Right ventricle myocardium inferior (tissue), 1 donor: ENCODE measurements at places on chromosomes 4 and X.

GRCh38 chrX:1535241-1536041, 1.5 kb downstream of the P2RY8 start:
- DNase-seq: no peak

DNA sequence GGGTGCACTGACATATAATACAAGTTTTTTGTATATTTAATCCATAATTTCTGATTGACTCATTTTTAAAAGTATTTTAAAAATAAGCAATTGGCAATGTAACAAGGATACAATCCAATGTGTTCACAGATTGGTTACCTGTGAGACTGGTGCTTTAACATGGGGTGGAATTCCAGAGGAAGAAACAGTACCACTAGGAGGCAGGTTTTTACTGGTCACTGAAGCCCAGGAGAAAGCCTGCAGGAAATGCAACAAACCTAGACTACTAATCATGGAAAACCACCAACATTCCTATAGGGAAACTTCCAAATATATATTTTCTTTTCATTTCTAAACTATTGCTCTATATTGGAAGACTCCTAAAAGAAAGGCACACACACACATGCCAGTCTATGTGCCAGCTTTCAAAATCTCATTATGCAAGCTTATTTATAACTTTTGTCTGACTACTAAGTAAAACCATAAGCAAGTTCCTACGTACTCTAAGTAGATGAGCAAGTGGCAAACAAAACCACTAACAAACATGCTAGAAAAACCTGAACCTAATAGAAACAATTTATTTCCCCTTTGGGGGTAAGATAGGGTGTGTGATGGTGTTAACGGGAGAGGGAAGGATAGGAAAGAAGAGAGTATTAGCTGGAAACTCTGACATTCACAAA, 19.2 kb downstream of the G3BP2 start:
- DNase-seq: no peak

- DNase-seq: no peak
Observed at GRCh38 chrX:9958183-9958582, 9.0 kb upstream of the CLDN34 start.

DNA sequence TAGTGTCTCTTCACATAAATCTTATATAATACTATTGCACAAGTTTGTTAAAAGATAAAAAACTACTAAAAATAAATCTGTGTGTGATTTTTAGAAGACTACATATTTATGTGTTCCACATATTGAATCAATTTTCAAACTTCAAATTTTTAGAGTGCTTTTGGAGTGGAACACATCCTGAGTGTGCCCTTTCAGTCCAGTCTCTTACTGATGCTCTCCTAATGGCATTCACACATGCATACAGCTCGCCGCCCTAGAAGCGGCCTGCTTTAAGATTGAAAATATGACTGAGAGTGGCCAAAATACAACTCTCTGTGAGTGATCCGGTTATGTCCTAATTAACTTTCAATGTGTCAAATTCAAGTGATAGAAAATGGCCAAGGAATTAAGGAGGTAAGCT, 628.8 kb downstream of the ANKRD50 start:
- no peak for DNase-seq

GRCh38 chr4:20248155-20248558, 3.5 kb upstream of the SLIT2 start:
- DNase-seq: no peak

- no peak for DNase-seq
Observed at GRCh38 chr4:112199041-112199440, 32.5 kb upstream of the AP1AR start.

- no peak for DNase-seq
Observed at GRCh38 chr4:177511611-177512010, 69.4 kb upstream of the AGA start.

- DNase-seq: no peak
Observed at GRCh38 chrX:115589419-115589818, 28.4 kb downstream of the PLS3 start.

- no peak for DNase-seq
Observed at GRCh38 chr4:76078033-76078613, 3.6 kb downstream of the ART3 start.

DNA sequence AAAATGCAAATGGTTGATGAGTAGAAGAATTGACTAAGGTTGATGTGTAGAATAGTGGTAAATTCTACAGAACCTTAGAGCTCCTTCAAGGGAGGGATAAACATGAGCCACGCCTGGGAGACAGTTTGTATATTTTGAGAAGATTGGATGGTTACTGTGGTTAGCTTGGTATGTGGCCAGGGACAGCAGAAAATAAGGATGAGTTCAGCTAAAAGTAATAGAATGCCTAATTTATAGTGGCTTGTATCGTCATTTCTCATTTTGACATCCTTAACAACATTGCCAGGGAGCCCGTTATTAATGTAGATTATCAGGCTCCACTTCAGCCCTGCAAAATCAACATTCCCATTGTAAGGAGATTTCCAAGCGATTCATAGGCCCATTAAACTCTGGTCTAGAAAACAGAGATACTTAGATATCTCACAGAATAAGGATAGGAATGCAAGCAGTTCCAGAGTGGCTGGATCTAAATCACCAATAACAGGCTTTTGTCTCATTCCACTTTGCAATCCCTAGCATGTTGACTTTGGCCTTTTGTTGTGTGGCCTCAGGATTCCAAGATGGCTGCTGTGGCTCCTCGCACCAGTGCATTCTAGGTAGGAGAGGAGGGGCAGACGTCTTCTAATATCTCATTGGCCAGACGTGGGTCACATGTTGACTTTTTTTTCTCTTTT, 6.4 kb upstream of the PTTG2 start:
- no peak for DNase-seq

- no peak for DNase-seq
Observed at GRCh38 chrX:112844250-112844649, 3.6 kb upstream of the AMOT start.

GRCh38 chr4:17773135-17773698, 8.2 kb downstream of the FAM184B start:
- DNase-seq: no peak

DNA sequence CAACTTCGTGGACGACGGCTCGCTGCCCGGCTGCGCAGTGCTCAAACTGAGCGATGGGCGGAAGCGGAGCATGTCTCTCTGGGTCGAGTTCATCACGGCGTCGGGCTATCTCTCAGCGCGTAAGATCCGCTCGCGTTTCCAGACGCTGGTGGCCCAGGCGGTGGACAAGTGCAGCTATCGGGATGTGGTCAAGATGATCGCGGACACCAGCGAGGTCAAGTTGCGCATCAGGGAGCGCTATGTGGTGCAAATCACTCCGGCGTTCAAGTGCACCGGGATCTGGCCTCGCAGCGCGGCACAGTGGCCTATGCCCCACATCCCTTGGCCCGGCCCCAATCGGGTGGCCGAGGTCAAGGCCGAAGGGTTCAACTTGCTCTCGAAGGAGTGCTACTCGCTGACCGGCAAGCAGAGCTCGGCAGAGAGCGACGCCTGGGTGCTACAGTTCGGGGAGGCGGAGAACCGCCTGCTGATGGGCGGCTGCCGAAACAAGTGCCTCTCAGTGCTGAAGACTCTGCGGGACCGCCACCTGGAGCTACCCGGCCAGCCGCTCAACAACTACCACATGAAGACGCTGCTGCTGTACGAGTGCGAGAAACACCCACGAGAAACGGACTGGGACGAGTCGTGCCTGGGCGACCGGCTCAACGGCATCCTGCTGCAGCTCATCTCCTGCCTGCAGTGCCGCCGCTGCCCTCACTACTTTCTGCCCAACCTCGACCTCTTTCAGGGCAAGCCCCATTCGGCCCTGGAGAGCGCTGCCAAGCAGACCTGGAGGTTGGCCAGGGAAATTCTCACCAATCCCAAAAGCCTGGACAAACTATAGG, 1.5 kb downstream of the MAB21L2 start:
- peak; percentile 63 for DNase-seq

- DNase-seq: peak; percentile 46
Observed at GRCh38 chr4:180564026-180564425, 1679.2 kb upstream of the TENM3 start.

- DNase-seq: no peak
Observed at GRCh38 chr4:84958434-84958833, 8.1 kb downstream of the WDFY3 start.

- DNase-seq: no peak
Observed at GRCh38 chrX:45295259-45295986, 94.7 kb upstream of the DIPK2B start.

DNA sequence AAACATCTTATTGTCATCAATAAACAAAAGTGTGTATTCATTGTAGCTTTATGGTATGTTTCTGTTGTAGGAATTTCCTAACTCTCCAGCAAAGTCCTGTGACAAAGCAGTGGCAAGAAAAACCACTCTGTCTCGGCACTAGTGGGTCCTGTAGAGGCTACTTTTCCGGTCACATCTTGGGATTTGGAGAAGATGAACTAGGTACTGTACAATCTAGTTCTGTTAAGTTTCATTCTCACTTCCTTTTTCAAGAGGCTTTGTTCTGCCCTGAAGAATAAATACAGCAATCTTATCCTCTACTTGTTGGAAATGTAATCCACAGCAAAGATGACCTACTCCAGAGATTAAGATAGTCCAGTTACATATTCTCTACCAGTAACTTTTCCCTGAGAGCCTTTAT, 69.3 kb downstream of the HHIP start:
- no peak for DNase-seq

GRCh38 chr4:1021386-1022050, 10.1 kb downstream of the FGFRL1 start:
- DNase-seq: no peak

GRCh38 chr4:164615964-164616363, 138.0 kb upstream of the SMIM31 start:
- DNase-seq: no peak

- DNase-seq: no peak
Observed at GRCh38 chrX:49257846-49258748, 6.4 kb downstream of the FOXP3 start.

DNA sequence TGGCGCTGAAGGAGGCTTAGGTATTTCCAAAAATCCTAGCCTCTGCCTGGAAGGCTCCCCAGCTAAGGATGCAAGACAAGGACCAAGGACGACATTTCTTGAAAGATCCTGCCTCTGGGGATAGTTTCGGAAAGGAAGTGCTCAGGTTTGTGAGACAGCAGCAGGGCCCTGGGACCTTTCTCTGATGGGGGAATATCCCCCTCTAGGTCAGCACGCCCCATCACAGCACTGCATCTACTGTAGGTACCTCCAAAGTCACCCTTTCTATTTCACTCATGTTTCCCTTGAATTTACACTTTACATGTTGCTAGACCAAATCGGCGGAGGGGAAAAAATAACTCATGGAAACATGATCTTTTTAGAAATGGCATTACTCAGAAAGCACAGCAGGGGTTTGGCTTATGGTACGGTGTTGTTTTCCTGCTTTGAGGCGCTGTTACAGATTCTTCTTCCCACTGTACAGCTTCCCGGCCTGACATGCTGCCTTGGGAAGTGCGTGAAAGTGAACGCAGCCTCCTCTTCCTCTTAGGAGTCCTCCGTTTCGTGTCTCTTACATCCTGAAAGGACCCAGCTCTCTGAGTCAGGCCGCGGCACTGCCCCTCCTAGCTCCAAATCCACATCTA, 77.2 kb upstream of the DHRSX start:
- peak; percentile 50 for DNase-seq

DNA sequence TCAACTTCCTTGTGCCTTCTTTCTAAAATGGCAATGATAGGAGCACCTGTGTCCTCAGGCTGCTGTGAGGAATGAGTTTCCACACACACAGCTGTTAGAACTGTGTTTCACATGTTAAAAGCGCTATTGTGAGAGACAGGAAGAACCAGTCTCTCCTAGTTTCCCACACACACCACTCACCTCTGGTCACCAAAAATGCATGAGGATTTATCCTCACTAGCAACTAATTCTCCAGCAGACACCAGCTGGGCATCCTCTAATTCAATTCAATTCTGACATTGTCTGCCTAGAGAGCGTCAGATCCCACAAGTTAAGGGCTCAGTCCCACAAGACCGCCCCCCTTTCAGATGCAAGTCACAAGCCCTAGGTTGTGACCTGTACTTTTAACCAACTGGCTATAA, 29.0 kb upstream of the SLC2A9 start:
- no peak for DNase-seq

DNA sequence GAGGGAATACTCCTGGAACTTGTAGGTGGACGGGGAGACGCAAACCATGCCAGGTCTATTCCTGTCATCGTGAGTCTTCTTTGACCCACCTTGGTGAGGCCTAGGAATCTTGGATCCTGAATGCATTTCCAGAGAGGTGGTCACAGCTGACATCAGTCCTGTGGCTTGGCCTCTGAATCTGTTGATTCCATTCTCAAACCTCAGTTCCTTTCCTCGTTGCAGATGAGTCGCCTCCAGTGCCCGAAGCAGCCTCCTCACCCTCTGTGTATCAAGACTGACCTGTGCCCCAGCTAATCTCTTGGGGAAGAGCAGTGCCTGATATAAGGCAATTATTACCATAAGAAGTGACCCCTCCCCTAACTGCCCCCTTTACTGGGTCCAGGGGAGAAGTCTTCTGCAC, 118.1 kb downstream of the SMIM20 start:
- DNase-seq: no peak

DNA sequence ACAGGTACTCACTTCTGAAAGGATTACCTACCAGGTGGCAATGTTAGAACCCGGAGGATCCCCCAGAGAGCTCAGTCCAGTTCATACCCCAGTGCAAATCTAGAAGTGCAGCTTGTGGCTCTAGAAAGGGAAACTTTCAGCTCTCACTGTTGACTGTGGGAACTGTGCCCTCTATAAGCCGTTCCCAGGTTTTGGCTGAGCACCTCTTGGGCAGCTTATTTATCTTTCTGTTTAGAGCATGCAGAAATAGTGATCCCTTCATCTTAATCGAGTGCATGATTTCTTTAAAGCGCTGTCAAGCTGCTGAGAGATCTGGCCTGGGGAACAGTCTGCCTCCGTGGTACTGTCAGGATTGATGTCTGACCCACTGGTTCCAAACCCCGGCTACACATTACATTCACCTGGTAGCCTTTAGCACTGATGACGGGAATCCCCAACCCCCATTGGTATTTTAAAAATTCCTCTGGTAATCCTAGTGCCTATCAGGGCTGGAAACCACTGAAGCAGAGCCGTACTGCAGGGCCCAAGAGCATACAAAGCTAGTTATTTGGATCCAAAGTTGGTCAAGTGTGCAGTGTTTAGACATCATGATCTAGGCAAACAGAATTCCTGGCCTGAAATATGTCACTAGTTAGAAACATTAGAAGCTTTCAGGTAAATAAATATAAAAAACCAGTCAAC, 103.2 kb downstream of the KLHL8 start:
- no peak for DNase-seq

DNA sequence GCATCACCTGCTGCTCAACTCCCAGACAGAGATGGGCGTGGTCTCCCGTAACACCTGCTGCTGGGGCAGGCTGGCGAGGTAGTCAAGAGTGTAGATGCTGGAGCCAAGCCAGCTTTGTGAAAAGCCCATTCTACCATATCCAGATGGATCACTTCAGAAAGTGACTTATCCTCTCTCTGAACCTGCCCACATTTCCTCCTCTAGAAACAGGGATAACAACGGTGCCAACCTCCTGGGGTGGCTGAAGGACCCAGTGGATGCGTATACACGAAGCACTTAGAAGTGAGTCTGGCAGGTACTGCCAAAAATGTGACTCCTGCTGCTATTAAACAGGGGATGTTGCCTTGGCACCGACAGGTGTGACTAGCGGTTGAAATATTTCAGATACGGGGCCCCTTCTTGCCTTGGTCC, 95.8 kb downstream of the SORBS2 start:
- peak; percentile 58 for DNase-seq
